ENCODE measurements at places on chromosomes 13 and 19.

GRCh38 chr19:53958168-53958571 lies 4.6 kb upstream of the CACNG8 start:
- no peak for DNase-seq

DNA sequence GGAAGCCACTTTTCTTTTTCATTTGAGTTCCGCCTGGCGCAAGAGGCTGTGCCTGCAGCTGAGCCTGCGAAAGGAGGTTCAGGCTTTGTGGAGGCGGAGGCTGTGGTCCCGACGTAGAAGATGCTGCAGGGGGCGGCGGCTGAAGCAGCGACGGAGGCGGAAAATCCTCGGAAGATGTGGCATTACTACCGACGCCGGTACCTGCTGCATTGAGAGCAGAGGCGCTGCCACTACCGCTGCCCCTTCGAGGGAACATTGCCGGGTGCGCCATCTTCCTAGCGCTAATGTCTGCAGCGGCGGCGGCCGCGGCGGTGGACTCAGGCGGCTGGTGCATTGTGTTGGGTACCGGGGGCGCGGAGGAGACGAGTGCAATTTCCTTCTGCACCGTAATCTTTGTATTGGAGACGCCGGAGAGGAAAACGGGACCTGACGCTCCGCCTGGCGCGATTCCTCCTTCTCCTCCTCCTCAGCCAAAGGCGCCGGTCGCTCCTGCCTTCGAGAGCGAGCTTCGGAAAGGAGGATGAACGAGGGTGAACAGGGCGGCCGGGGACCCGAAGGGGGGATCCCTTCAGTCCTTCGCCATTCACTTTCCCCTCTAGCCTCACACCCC lies at the start of gene TSC22D1:
TSC22D1 (minus strand) TSS at position 590 of the 610 bp plus-strand sequence; CDS start at position 334, 256 bp downstream.
- DNase-seq = no peak

GRCh38 chr13:22915442-22916082 lies 265.2 kb upstream of the SGCG start:
- DNase-seq = no peak

GRCh38 chr19:33879818-33880575 lies 83.3 kb downstream of the KCTD15 start:
- DNase-seq = no peak

GRCh38 chr13:45301263-45301662 lies 39.7 kb downstream of the TPT1 start:
- no peak for DNase-seq

- no peak for DNase-seq
Observed at GRCh38 chr13:111855786-111856185, 211.2 kb upstream of the SOX1 start.

- no peak for DNase-seq
Observed at GRCh38 chr13:71546881-71547280, 320.1 kb downstream of the DACH1 start.

Measured in urinary bladder (tissue), 4 donors.